ENCODE measurements at places on chromosomes 16 and 17.

DNA sequence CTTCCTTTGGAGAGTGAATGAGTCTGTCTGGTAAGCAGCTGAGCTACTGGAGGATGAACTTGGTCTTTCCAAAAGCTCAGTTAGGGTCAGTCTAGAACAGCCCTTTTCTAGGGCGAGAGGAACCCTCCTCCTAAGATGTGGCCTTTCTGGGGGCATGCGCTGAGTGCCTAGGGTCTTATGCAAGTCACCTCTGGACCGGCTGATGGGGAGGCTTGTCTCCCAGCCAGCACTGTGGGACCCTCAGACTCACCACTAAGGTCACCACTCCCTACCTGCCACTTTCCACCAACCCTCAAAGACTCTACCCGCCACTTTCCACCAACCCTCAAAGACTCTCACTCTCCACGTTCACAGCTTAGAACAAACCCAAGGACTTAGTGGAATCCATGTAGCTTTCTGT, 26.8 kb downstream of the LMF1 start:
- no peak for DNase-seq

GRCh38 chr17:36791942-36792475, 145.3 kb upstream of the LHX1 start:
- no peak for DNase-seq

- no peak for DNase-seq
These were observed 689 bp upstream of the TBC1D24 start for GRCh38 chr16:2473999-2474876.

DNA sequence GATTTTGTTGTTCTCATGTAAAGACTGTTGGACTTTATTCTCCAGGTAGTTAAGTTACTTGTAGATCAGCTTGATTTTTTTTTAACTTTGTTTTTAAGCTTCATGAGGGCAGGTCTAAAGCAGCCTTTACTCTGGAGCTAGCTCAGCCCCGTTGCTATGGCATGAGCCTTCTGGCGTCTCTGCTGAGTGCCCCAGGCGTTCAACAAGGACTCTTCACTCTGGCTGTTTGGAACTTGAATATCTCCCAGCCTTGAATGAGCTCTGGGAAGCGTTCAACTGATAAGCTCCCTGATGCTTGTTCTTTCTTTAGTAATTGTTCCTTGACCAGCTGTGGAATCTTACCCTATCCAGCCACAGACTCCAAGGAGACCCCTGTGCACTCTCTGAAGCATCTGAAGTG, 82.3 kb downstream of the GNAO1 start:
- DNase-seq, result no peak

DNA sequence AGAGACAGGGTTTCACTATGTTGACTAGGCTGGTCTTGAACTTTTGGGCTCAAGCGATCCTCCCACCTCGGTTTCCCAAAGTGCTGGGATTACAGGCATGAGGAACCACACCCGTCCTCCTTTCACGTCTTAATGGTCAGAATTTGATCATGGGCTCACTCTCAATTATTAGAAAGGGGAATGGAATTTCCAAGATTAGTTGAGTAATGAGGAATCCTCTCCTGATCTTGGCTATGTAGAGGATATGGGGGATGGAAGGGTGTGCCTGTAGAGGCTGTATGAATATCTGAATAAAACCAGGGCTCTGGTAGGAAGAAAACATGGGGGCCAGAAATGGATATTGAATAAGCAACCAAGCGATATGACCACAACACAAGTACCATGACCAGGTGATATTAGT, 25.9 kb upstream of the SMURF2 start:
- DNase-seq, result no peak

GRCh38 chr17:81939218-81939617, 2.1 kb upstream of the PYCR1 start:
- no peak for DNase-seq

DNA sequence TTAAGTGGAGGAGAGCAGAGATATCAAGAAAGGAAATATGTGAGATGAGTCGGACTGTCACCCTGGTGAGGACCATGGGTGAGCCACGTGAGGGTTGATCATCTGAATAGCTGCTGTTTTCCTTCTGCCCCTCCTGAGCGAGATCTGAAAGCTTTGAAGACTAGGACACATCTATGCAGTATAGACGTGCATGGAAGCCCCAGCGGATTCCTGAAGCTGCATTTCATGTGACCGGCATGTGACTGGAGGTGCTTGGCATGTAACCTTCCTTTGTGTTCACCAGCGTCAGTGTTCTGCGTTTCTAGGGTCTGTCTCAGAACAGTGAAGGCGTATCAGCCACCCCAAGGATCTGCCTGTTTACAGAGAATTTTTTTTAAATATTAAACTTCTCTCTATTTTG, 75.1 kb downstream of the MSI2 start:
- no peak for DNase-seq

- DNase-seq, result no peak
These were observed 7.4 kb downstream of the RAD51C start for GRCh38 chr17:58699771-58700170.

DNA sequence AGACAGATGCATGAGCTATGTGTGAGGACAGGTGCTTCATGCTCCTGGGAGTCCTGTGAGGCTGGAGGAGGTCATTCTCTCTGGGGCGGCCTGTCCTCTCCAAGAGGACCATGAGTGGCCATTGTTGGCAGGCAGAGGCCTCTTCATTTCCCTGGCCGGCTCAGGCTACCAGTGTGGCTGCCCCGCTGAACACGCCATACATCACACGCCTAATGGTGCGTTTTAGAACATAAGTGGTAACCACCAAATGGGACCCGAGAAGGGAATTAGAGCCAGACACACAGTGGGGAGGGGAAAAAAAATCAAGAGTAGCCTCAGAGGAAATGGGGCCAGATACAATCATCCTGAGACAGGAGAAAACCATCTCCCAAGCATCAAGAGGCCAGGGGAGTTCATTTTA, 140.0 kb downstream of the SPACA3 start:
- DNase-seq, result no peak

GRCh38 chr17:33218698-33219601, 74.1 kb downstream of the ASIC2 start:
- no peak for DNase-seq

DNA sequence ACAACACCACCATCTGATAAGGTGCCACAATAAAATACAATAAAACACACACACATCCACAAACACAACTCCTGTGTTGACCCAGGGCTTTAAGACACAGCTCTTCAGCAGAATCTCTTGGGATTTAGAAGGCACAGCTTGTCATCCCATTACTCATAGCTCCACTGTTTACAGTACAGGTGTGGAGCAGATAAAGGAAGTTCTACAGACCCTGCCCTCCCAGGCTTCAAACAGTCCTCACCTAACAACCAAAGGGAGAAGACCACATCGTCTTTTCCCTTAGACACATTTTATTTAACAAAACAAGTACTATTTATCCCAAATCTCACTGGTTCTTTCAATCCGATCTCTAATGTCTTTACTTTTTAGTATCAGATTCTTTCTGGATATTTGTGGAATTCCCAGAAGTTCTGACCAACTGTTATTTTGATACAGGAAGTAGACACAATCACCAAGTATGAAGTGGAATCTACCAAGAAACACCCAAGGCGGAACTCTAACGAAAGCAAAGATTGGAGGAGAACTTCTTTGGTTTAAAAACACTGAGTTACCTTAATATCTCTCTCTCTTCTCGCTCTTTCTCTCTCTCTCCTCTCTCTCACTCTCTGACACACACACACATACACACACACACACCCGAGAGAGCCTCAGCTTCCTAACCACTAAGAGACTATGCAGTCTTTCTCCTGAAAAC, 46.1 kb downstream of the CYTH1 start:
- DNase-seq, result no peak

DNA sequence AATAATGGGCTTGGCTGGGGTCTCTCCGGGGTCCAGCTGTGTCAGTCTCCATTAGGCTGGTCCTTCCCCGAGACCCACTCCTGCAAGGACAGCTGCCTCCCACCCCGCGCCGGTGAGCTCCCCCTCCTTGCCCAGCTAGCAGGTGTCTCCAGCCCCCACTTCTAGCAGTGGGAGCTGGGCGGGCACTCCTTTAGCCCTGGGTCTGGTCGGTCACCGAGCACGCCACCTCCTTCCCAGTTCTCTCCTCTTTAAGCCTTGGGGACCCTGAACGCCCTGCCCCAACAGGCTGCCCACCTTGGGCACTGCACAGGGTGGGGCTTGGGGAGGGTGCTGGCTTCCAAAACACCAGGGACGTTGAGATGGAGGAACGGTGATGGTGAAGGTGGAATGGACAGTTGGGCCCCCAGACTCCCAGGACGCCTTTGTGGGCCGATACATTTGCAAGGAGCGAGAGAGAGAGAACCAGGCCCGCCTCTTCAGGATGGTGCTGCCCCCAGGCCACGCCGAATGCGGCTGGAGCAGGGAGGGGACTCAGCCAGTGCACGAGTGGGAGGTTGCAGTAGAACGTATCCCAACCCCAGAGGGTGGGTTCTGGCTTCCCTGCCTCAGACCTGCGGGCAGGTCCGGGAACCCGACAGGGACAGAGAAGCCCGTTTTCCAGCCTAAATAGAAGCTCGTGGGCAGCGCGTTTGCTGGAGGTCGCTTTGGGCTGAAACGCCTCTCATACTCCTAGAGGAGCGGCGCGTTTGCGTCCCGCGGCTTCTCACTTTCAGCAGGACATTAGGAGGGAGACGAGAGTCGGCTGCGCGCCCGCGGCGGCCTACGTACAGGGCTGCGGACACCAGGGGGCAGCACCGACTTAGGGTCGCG, 10.7 kb downstream of the TBX2 start:
- no peak for DNase-seq

DNA sequence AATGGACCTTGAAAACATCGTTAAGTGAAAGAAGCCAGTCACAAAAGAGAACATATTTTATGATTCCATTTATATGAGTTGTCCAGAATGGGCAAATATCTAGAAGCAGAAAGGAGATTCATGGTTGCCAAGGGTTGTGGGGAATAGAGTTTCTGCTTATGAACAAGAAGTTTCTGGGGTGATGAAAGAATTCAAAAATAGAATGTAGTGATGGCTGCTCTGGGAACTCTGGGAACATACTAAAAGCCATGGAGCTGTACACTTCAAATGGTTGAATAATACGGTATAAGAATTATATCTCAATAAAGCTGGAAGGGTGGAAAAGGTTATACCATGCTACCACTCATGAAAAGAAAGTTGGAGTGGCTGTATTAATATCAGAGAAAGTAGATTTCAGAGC, 18.5 kb downstream of the AKTIP start:
- no peak for DNase-seq

GRCh38 chr17:4479340-4479981, 19.2 kb upstream of the SPNS2 start:
- no peak for DNase-seq

GRCh38 chr17:66712453-66712852, 122.5 kb upstream of the CACNG5 start:
- no peak for DNase-seq

- no peak for DNase-seq
These were observed 127.0 kb downstream of the ABCC6 start for GRCh38 chr16:16096121-16096857.

DNA sequence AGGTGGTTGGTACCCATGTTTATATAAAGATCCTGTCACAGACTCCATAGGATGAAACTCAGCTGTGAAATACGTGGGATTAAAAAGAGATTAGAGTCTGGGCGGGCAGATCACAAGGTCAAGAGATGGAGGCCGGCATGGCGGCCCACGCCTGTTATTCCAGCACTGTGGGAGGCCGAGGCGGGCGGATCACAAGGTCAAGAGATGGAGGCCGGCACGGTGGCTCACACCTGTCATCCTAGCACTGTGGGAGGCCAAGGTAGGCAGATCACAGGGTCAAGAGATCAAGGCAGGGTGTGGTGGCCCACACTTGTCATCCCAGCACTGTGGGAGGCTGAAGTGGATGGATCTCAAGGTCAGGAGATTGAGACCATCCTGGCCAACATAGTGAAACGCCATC, 3.9 kb downstream of the ANAPC11 start:
- no peak for DNase-seq

- no peak for DNase-seq
These were observed 2.7 kb upstream of the BHLHA9 start for GRCh38 chr17:1267471-1267943.

Data from GM12864 (cell line).